ENCODE measurements at places on chromosomes 6 and 20.

DNA sequence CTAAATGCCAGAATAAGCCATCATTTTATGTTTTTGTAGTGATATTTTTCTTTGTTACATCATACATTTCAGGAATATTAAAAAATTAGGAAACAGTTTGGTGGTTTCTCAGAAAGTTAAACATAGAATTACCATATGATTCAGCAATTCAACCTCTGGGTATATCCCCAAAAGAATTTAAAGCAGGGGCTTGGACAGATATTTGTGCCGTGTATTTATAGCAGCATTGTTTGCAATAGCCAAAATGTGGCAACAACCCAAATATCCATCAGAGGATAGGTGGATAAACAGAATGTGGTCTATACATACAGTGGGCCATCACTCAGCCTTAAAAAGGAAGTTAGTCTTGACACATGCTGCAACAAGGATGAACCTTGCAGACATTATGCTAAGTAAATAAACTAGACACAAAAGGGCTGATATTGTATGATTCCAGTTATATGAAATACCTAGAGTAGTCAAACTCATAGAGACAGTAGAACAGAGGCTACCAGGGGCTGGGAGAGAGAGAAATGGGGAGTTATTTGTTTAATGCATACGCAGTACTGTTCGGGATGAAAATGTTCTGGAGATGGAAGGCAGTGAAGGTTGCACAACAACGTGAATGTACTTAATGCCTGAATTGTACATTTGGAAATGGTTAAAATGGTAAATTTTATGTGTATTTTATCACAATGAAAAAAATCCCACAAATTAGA lies 18.9 kb upstream of the TRAF3IP2 start:
- no peak for DNase-seq

DNA sequence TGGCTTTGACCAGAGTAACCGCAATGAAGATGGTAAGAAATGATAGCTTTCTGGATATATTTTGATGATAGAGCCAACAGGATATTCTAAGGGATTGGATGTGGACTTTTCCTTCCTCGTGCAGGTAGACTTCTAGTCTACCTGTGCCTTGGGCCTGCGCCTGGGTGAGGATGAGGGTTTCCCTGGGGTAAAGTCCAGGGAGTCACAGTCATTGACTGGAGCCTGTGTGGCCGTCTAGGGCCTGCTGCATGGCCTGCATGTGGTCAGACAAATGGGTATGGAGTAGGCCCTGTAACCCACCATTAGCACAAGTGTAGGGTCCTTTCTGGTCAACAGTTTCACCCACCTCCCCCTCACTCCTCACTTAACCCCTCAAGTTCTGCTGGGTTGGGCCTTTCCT lies 12.7 kb upstream of the CHMP4B start:
- no peak for DNase-seq

GRCh38 chr6:149942461-149942829 lies 631 bp downstream of the ULBP2 start:
- no peak for DNase-seq

GRCh38 chr6:52588710-52589091 lies 11.8 kb upstream of the TRAM2 start:
- no peak for DNase-seq

DNA sequence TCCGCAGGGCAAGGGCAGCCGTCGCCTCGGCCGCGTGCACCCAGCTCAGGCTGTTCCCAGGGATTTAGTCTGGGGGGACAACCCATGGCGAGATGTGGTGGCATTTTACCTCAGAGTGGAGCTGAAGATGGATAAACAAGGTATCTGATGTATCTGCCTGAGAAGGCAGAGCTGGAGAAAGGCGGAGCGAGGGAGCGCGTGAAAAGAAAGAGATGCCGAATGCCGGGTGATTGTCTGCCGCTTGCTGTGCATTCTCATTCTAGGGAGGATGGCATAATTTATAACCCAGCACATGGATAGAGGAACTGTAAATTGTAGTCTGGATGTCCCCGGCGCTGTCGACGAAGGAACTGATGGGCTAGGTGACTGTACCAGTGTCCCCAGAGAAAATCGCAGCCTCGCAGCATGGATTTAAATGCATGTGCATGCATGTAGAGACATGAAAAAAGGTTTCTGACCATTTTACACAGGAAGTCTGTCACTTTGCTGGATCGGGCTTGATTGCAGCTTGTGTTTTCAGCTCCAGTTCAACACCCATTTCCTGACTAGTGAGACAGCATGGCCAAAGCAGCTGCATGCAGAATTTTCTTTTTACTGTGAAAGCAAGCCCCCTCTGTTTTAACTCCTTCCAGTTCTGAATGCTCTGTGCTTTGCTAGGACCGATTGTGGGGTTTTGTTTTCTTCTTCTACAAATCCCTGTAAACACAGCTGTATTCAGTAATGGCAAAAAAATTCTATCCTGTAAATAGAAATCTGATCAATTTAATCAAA lies 149.7 kb downstream of the PRL start:
- peak; percentile 61 for DNase-seq

- no peak for DNase-seq
Measured at GRCh38 chr6:29755295-29755871, 32.1 kb downstream of the HLA-F start.

DNA sequence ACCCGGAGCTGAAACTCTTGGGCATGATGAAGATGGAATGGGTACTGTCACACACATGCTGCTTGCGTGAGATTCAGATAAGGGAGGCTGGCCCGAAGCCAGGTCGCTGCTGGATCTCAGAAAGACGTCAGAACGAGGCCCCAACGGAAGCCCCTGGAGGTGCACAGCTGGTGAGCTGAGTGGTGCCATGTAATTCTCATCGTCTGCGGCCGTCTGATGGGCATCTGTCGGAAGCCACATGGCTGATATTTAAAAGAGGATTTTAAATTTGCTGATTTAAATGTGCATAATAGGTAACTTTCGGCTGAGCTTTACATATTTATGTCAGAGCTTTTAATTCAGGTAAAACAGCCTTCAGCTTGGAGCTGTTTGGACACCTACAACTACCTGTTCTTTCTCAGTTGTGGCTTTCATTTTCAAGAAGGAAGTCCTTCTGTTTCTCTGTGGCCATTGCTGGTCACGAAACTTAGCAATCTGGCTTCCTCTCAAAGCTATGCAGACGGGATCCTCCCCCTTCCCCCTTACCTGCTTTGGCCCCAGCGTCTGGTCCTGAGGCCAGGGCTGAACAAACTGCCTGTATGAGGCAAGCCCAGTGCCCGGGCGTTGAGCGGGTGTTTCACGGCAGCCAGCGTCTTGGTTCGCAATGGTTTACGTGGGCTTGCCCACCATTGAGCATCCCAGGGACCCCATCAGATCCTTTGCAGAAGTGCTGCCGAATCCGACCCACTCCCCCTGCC lies 9.2 kb downstream of the SLCO4A1 start:
- peak; percentile 79 for DNase-seq

GRCh38 chr20:19975901-19976300 lies 41.3 kb upstream of the NAA20 start:
- DNase-seq, result no peak

- peak; percentile 16 for DNase-seq
Measured at GRCh38 chr6:92376691-92377090, 1042.7 kb downstream of the EPHA7 start.

DNA sequence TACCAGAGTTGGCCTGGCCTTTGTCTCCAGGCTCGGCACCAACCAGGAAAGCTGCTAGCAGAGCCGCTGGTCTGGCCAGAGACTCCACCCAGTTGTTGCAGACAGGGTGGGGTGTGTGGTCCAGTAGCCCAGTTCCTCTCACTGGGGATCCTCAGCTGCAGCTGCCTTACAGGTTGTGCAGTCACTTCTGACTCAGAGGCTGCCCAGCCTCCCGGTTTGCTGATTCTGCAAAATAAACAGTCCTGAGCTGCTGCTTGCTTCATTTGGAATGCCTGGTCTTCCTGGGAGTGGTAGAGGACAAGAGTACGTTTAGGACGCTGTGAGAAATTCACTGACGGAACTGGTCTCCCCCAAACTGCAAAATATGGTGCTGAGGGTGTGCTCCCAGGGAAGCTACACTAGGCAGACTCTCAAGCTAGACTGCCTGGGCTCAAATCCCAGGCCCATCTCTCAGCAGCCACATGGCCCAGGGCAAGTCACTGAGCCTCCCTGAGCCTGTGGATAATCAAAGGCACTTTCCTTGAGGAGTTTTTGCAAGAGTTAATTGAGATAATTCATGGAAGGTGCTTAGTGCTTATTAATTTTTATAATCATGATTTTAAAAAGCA lies 246.1 kb downstream of the TFAP2C start:
- no peak for DNase-seq

Measured in kidney (tissue), 22 donors.